GM23338 (cell line): ENCODE measurements at places on chromosomes 2 and 18.

DNA sequence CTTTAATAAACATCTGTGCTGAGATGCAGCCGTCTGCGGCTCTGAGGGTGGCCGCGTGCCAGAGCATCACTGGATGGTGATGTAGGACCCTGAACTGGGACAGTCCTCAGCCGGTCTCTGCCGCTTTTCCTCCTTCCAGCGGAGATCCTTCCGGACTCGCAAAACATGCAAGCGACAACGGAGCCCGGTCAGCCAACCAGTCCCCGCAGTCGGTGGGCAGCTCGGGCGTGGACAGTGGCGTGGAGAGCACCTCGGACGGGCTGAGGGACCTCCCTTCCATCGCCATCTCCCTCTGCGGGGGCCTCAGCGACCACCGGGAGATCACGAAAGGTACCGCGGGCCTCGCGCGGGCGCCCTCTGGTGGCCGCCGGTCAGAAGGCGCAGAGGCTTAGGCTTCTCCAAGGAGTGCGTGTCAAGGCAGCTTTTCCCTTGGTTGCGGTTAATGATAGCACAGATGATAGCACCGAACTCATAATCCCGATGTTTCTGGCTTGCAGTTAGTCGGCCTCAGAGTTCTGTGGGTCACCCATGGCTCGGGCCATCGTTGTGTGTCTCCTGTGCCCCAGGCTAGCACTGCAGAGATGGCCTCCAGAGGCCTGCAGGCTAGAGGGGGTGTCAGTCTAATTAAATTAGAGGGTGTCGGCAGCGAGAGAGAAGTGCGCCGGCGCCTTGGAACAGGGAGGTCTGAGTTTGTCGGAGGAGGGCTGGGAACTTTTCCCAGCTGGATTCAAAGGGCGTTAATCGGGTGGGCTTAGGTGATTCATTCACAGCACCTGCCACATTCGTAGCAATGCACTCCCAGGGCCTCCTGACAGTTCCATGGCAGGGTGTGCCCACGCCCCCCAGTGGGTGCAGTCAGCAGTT is 38.5 kb downstream of the LPIN1 start:
- DNase-seq: peak; percentile 75

DNA sequence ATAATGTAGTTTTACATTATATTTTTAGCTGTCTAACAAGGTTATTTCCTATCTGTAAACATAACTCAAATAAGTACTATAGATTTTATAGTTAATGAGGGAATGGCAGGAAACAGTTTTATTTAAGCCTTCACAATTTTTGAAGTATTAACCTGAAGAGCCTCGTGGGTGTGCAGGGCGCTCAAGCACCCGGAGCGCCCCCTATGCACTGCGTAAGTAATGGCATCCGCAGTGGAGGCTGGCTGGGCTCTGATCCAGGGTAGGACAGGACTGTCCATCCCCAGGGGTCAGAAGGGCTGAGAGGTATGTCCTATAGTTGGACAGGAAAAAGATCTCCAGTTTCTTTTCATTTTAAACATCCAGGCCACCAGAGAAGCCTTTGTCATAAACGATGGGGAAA is 8.2 kb upstream of the GBX2 start:
- DNase-seq: peak; percentile 81

DNA sequence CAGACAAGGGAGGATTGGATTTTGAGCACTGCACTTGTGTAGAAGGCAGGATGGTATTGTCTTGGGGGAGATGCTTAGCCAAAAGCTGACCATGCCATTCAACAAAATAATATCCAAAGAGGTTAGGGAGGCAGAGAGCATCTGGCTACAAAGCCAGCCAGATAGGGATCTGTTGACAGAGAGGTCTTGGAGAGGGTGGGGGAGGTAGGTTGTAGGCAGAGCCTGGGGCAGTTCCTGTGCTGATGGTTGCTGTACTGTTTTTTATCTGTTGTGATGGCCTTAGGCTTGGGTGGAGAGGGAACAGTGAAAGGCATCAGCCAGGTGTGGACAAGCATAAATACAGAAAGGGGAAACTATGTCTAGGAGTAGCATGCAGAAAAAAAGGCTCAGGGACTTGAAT is 100.9 kb downstream of the AQP4 start:
- DNase-seq: no peak

DNA sequence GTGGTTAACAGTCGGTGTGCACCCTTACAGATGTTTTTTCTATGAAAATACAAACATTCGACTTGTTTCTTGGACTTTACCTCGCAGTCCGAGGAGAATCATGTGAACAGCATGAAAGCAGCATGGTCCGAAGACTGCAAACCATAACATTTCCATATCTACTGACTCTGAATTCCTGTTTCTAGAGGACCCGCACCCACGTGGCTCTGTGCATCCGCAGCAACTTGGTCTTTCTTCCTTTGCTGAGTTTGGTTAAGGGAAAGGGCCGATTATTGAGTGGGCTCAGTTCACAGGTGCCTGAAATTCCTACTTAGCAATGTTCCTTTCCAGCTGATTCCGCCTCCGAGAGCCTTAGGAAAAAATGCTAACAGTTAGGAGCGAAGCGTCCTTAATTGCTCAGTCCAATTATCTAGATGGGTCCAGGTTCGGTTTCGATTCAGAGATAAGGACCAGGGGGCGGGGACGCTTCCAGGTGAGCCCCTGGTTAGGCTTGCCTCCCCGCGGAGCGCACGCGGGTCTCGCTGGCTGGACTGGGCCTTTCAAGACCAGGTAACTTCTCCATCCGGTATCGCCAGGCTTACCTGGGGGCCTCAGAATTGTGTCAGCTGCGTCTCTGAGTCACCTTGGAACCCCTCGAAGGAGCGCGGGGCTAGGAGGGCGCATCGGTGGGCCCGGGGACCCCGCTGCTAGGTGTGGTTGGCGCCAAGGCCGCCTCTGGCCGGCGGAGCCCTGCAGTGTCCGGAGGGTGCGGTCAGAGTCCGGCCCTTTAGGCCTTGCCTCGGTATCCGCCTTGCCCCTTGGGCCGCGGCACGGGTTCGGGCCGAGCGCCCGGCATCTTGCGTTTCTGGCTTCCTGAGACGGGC is 1.1 kb upstream of the B3GNT2 start:
- DNase-seq: peak; percentile 55

GRCh38 chr18:8296886-8297616 is 312.2 kb upstream of the RAB12 start:
- DNase-seq: no peak
